ENCODE measurements at places on chromosomes 2 and 18. TPM values are rescaled to one million over a fixed set of nuclear protein-coding genes. Genes with fewer than 3 reads are reported as not detected.

The RGPD5 gene
- 34.0 TPM for total RNA-seq

GRCh38 chr2:205133544-205133943 lies 548.8 kb upstream of the NRP2 start:
- H3K36me3 ChIP-seq = no peaks in the 10 kb centered on the region
- no peaks in the 10 kb centered on the region for H3K4me1 ChIP-seq
- H3K4me3 ChIP-seq = no peak overlapping the region
- H3K27ac ChIP-seq = no peak overlapping the region

DNA sequence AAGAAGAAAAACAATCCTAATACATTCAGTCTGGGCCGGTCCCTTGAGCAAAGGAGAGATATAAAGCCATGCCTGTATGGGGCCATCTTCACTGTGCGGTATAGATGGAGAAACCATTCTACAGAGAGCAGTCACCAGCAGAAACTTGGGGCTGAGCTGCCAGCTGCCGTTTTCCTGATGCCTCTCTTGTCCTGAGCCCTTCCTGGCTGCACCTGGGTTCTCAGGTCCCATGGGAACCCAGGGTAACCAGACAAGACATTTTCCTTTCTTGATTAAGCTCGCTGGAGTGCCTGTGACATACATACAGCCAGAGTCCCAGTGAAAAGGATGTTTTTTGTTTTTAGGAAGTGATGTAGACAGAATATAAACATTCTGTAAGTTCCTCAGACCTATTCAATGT lies 5.3 kb upstream of the METTL21A start:
- H3K36me3 ChIP-seq = no peaks in the 10 kb centered on the region
- DNase-seq = no peak
- no peak overlapping the region for H3K27ac ChIP-seq
- no peaks in the 10 kb centered on the region for H3K4me1 ChIP-seq
- no peak overlapping the region for H3K4me3 ChIP-seq

GRCh38 chr18:486929-487740 lies 13.4 kb downstream of the COLEC12 start:
- no peak for DNase-seq
- H3K36me3 ChIP-seq = no peaks in the 10 kb centered on the region
- H3K4me3 ChIP-seq = no peak overlapping the region
- no peaks in the 10 kb centered on the region for H3K4me1 ChIP-seq
- H3K27ac ChIP-seq = no peak overlapping the region

DNA sequence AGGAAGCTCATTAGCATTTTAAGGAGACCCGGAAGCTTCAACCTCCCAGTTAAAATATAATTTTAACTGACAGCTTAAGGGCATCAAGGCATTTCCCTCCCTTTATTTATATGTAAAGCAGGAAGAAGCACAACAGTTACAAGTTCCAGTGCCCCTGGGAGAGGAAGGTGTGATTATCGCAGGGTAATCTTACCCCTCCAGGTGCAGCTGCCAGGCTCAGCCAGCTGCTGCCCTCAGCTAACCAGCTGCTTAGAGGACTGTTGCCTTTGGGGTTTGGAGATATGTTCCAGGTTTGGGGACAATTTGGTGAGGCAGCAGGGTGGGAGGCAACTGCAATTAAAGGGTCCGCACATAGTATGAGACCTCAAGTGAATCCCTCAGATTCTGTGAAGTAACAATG lies 55.3 kb upstream of the SETBP1 start:
- H3K27me3 ChIP-seq = no peaks in the 10 kb centered on the region
- H3K27ac ChIP-seq = no peak overlapping the region
- no peak overlapping the region for H3K4me3 ChIP-seq
- peaks cover 5% of the 10 kb centered on the region for H3K4me1 ChIP-seq
- H3K36me3 ChIP-seq = no peaks in the 10 kb centered on the region
- DNase-seq = no peak

The SFTPB gene
- total RNA-seq = not detected

DNA sequence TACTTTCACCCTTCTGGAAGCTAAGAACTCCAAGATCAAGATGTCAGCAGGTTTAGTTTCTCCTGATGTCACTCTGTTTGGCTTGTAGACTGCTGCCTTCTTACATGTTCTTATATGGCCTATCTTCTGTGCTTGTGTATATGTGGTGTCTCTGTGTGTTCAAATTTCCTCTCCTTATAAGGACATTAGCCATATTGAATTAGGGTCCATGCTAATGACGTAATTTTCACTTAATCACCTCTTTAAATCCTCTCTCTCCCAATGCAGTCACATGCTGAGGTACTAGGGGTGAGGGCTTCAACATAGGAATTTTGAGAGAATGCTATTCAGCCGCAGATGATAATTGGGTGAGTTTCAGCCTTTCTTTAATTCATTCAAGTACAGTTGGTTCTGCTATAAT lies 458.3 kb upstream of the SYT4 start:
- H3K36me3 ChIP-seq = no peaks in the 10 kb centered on the region
- H3K4me1 ChIP-seq = no peaks in the 10 kb centered on the region
- no peak overlapping the region for H3K4me3 ChIP-seq
- H3K27me3 ChIP-seq = no peaks in the 10 kb centered on the region

The STPG4 gene
- not detected for total RNA-seq

DNA sequence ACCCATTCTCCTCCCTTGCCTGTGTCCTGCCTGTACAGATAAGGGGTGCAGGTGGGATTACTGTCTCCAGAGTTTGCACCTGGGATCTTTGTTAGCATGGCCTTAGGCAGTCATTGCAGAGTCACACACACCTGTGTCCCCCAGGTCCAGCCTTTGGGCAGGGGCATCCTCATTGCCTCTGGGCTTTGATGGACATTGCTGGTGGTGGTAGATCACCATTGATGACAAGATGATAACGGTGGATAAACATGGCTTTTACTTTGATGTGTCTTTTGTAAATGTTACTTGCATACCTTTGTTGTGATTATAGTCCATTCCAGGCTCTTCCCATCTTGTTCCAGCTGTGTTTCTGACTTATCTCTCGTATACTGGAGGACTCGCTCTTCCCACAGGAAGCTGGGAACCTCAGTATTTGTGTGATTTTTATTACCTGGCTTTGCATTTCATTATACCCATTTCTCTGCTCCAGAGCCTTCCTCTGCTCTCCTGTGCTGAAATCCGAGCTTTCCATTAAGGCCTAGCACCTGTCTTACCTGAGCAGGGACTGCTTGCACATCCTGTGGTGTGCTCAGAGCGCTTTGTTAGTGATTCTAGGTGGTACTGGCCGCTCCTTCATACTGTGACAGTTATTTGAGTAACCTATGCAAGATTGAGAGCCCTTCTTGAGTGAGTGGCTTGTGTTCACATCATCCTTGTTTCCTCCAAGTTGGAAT lies 79.2 kb downstream of the PTPRM start:
- no peak overlapping the region for H3K4me3 ChIP-seq
- no peaks in the 10 kb centered on the region for H3K36me3 ChIP-seq
- no peak overlapping the region for H3K27ac ChIP-seq
- no peaks in the 10 kb centered on the region for H3K27me3 ChIP-seq
- DNase-seq = no peak

The UGT1A5 gene
- total RNA-seq = not detected

GRCh38 chr2:3669656-3670055 lies 11.7 kb downstream of the ALLC start:
- no peak for DNase-seq
- H3K36me3 ChIP-seq = no peaks in the 10 kb centered on the region
- H3K27me3 ChIP-seq = no peaks in the 10 kb centered on the region
- no peak overlapping the region for H3K4me3 ChIP-seq

GRCh38 chr2:157866666-157867642 lies 9.2 kb downstream of the ACVR1 start:
- H3K27ac ChIP-seq = no peak overlapping the region
- peaks cover 28% of the 10 kb centered on the region for H3K4me1 ChIP-seq
- H3K36me3 ChIP-seq = no peaks in the 10 kb centered on the region
- no peak for DNase-seq

- peak; percentile 18 for DNase-seq
- H3K4me3 ChIP-seq = no peak overlapping the region
- H3K27me3 ChIP-seq = no peaks in the 10 kb centered on the region
- H3K36me3 ChIP-seq = no peaks in the 10 kb centered on the region
These were observed 533.8 kb upstream of the ACVR2A start for GRCh38 chr2:147311058-147311430.

DNA sequence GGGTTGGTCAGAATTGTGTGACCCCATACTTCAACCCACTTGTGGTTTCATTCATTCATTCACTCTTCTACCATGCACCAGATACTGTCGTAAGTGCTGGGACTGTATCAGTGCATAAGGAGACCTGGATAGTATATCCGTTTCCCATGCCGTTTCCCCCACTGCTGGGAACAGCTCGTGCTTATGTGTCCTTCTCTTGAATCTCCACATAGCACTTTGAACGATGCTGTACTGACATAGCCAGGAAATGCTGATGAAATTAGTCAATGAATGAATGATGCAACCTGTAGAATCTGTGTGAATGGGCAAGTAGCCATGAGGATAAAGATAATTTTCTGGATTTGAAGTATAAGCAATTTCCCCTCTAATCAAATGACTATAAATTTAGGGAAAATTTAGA lies 276.1 kb downstream of the BCL2 start:
- no peak overlapping the region for H3K4me3 ChIP-seq
- no peaks in the 10 kb centered on the region for H3K27me3 ChIP-seq
- H3K36me3 ChIP-seq = no peaks in the 10 kb centered on the region

The CKAP2L gene
- total RNA-seq = 28.2 TPM

The IRS1 gene
- total RNA-seq = 13.0 TPM

DNA sequence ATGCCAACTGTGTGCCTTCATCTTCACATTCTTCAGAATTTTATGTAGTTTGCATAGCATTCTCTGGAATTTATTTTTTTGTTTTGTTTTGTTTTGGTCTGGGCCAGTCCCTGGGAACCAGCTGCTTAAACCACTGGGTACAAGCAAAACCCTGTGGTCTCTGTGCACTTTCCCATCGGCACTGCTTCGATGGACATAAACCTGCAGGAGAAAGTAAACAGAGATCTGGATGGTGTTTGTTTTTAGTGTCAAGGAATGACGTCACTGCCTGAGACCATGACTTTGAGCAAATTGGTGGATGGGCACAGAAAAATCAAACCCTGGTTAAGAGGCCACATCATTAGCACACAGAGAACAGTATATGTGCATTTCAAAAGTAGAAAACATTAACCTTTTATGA lies 64.7 kb upstream of the RASGRP3 start:
- no peaks in the 10 kb centered on the region for H3K36me3 ChIP-seq
- no peak for DNase-seq
- no peaks in the 10 kb centered on the region for H3K27me3 ChIP-seq
- H3K4me1 ChIP-seq = no peaks in the 10 kb centered on the region

The GALNT14 gene
- total RNA-seq = 6.0 TPM

DNA sequence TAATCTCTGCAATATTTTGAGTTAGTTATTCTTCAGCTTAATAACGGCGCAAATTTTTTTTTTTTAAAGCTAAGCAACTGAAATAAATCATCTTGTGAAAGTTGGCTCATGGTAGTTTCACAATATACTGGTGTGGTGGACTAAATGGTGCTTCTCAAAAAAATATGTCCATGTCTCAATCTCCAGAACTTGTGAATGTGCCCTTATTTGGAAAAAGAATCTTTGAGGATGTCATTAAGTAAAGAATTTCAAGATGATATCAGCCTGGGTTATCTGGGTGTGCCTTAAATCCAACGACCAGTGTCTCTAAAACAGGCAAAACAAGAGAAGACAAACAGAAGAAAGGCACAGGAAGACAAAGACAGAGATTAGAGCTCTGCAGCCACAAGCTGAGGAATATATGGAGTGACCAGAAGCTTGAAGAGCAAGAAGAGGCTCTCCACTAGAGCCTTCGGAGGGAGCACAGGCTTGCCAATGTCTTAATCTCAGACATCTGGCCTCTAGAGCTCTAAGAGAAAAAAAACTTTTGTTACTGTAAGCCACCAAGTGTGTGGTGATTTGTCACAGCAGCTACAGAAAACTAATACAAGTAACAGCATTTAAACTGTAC lies 71.4 kb downstream of the HNMT start:
- H3K36me3 ChIP-seq = no peaks in the 10 kb centered on the region
- peak; percentile 2 for DNase-seq
- H3K4me3 ChIP-seq = no peak overlapping the region
- H3K27me3 ChIP-seq = no peaks in the 10 kb centered on the region

DNA sequence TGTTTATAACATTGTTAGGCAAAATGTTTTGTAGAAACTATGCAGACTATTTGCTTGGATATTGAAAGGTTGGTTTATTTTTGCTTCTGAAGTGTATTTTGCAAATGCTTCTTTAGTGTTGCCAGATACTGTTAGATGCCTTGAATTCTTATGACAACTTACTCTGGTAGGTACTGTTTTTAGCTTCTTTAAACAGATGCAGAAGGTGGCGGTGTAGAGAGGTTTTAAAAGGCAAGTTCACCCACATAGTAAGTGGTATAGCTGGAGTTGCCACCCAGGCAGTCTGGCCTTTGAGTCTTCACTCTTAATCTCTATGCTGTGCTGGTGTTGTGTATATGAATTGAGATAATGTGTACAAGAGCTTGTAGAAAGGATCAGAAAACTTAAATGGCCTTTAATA lies 3.6 kb downstream of the PCYOX1 start:
- no peak overlapping the region for H3K27ac ChIP-seq
- peaks cover 15% of the 10 kb centered on the region for H3K36me3 ChIP-seq
- H3K4me1 ChIP-seq = peaks cover 6% of the 10 kb centered on the region
- DNase-seq = no peak

DNA sequence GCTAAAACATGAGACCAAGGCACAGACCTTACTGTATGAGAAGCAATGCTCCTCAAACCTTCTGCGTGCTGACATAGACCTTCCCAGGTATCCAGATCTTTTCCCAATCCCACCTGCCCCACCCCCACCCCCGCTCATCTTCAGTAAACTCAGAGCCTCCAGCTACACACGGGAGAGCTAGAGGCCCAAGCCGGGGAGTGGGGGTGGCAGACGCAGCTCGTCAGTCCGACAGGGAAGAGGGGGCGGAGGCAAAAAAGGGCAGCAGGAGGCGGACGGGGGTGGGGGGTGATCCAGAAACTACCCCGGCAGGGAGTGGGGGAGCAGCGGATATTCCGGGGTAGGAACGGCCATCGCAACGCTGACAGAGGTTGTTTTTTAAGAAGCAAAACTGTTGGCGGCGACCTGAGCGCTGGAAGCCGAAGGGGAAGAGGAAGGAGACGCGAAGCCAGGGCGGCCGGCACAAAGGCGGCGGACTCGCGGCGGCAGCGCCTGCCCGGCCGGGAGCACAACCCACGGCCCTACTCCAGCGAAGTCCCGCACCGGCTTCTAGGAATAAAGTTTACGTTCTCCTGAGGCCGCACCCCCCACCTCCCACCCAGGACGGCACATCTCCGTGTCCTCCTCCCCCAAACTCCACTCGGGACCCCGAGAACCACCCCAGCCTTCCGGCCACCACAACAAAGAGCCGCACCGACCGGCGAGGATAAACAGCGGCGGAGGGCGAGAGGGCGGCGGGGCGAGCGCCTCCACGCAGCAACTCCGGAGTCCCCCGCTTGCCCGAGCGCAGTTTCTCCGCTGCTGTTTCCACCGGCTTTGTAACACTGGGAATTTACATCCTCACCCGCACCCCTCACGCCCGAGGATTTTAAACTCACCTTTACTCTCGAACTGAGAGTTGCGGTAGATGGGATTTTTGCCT lies 722 bp downstream of the BAZ2B start:
- H3K27ac ChIP-seq = peak overlapping the region; percentile 99
- peaks cover 46% of the 10 kb centered on the region for H3K4me1 ChIP-seq

GRCh38 chr2:118807668-118808428 lies 39.6 kb downstream of the EN1 start:
- no peaks in the 10 kb centered on the region for H3K36me3 ChIP-seq
- H3K4me3 ChIP-seq = peak overlapping the region; percentile 36
- peaks cover 42% of the 10 kb centered on the region for H3K4me1 ChIP-seq
- H3K27me3 ChIP-seq = peaks cover 53% of the 10 kb centered on the region

GRCh38 chr2:189454009-189454408 lies 12.7 kb downstream of the WDR75 start:
- no peak overlapping the region for H3K4me3 ChIP-seq
- H3K36me3 ChIP-seq = peaks cover 42% of the 10 kb centered on the region
- no peak overlapping the region for H3K27ac ChIP-seq
- H3K27me3 ChIP-seq = no peaks in the 10 kb centered on the region
- DNase-seq = no peak
- H3K4me1 ChIP-seq = no peaks in the 10 kb centered on the region

All from neural progenitor cell (in vitro differentiated cells).